ENCODE measurements at places on chromosomes 16 and 17.
A peak's percentile ranks its signal among the peaks of the same experiment; 100 is the strongest.

DNA sequence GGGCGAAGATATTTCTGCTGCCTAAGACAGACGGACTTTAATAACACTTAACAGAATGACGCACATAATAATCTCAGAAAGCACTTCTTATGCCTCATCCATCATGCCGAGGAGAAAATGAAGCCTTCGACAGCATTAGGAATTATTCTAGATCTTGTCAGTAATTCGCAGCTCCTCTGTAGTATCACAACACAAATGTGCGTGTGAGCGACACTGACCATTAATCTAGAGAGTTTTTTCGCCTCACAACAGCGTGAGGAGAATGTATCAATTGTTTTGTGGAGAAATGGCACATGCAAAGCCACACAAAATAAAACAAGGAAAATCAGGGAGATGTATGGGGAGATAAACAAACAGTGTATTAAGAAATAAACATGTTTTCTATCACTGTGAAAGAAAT lies 410.2 kb upstream of the PSMD7 start:
- DNase-seq = no peak

- peak; percentile 25 for DNase-seq
Measured at GRCh38 chr16:57475711-57476339, 10.5 kb downstream of the DOK4 start.

GRCh38 chr16:87229230-87230188 lies 87.7 kb downstream of the C16orf95 start:
- no peak for DNase-seq

- DNase-seq = no peak
Measured at GRCh38 chr16:79045191-79045590, 555.3 kb downstream of the MAF start.

GRCh38 chr16:72240466-72240865 lies 68.5 kb upstream of the PMFBP1 start:
- no peak for DNase-seq

DNA sequence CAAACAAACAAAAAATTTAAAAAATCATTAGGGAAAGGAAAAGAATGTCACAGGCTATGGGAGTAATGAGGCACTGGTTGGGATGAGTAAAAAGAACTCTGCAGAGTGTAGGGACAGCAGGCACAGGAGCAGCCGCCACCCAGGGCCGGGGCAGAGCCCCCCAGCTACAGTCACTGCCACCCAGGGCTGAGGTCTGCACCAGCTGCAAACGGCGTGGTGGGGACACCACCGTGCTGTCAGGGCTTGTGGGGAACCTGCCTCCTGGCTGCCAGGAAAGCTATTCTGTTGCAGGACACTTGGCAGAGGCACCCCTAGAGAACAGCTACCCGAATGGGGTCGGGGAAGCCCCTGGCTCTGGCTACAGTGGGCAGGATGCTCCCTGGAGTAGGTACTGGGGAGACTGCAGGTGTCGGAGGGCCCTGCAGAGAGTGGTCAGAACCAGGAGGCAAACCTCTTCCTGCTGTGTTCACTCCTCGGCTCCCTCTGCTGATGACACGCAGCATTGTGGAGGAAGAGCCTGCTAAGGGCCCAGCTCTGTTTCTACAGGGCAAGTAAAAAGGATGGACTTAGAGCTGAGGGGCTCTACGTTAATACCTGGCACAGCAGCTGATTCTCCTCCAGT lies 32.3 kb upstream of the CAPN15 start:
- DNase-seq = no peak

DNA sequence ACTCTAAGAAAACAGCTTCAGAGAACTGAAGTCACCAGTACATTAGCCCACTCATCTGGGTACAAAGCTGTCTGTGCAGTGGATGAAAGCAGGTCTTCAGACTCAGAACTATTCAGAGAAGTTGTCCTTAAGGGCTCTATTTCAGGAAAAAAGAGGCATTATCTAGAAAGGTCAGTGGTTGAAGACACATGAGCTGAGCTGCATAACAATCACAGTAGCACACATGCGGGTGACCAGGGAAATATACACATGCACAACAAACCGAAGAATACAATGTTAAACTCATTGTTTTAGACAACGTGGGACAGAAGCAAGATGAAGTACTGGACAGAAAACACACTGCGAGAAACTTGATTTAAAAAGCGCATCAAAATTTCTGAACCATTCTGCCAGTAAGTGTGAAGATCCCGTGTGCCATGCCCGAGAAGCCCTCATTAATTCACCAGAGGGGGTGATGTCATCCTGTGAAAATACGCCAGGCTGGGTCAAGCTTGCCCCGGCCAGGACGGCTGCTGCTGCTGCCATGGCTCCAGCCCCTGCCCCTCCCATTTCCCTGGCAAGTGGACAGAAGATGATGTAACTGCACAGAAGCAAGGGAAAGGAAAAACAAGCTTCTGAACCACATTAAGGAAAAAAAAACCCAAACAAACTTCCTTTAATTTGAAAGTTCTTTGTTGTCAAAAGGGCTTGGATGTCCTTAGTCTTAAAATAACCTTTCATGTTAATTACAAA lies 10.1 kb downstream of the DYNC1LI2 start:
- peak; percentile 92 for DNase-seq

DNA sequence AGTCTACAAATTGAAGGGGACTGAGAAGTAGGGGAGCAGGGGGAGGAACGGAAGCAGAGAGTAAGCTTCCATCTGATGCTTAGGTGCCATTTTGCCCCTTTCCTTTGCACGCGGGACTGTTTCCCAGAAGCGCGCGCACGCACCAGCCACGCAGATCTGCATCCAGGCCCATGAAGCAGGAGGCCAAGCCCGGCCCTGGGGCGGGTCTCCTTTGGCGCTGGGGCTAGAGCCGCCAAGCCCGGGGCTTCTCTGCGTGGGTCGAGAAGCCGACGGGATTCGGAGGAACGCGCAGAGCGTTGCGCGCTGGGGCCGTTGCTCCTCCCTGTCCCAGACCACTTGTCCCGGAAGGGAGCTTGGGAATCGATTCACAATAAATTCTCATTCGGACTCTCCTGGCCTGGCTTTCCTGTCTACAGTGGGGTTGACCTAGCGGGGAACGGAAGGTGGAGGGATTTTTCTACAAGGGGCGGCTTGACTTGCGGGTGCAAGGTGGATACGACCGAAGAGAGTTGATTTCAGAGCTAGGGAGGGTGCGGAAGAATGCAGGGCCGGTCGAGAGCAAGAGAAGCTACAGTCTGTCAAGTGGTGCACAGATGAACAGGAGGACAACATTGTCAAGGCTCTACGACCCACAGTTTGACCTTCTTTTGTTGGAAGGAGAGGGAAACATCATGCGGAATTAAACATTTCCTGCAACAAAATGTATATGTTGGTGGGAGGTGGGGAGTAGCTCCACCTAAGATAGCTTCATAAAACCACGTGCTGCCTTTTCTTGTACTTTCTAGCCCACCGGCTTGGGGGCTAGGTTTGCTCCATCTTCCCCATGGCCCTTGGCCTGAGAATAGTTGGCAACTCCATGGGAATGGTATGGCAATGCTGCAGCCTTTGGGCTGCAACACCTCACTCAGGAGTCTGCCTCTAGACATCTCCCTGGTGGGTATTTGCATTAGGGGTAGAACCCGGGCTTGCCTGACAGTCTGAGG lies 4.5 kb downstream of the HOXB9 start:
- no peak for DNase-seq

DNA sequence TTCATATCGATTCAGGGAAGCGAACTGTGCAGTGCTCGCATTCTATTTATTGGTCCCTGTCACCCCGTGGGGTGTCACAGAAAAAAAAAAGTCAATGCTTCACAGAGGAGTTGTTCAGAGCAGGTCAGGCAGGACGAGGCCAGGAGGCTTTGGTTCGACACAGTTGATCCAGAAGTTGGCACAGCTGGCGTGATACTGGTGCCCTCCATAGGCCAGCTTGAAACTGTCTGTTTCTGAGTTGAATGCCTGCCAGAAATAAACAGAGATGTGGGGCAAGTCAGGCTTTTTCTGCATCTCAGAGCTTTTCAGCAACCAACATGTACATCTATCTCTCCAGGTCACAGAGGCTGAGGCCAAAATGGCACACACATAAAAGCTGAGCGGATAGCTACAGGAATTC lies 29.1 kb downstream of the DUSP14 start:
- DNase-seq = no peak

GRCh38 chr16:89574681-89575246 lies 794 bp upstream of the CPNE7 start:
- DNase-seq = peak; percentile 26

DNA sequence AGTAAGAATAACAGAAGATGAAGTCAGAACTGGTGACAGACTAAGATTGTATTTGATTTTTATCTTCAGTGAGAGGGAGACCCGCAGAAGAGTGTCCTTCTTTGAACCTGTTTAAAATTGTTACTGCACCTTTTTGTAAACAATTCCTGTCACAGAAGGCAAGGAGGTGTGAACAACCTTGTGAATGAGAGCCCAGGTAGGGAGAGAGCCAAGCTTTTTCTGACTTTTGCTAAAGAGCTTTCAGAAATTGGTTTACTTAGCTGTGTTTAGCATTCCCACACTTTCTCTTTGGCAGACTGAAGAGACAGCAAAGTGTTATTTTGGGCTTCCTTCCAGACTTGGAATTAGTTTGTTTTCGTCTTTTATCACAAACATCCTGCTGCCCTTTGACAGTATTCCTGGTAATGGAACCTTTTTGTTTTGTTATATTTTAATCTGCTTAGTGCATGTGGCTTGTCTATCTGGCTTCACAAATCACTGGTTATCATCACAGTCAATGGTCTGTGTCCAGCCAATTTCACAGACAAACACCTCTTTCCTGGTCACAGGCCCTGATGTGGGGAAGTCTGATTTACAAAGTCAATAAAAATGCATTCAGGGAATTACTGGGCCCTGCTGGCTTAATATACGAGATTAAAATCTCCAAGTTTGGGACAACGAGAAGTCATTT lies 85.7 kb upstream of the HS3ST2 start:
- DNase-seq = no peak

Data from hindlimb muscle (tissue), 1 donor.